ENCODE measurements at places on chromosomes 1 and 21.
A peak's percentile ranks its signal among the peaks of the same experiment; 100 is the strongest.

DNA sequence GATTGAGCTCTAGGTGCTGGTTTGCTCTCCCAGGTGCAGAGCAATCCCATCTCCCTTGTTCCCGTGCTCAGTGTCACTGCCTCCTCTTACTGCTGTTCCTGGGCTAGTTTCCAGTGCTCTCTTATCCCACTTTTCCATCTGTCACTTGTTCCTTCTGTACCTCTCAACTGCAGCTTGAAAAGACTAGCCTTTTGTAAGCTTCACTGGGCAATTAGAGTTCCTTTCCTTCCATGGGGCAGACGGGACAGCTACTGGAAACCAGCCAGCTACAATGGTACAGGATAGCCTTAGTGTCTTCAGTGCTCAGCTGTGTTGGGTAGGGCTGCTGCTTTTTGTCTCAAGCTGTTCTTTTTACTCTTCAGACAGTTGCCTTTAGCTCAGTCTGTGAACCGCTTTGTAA is 31.6 kb downstream of the AGT start:
- no peak for DNase-seq

- DNase-seq = no peak
Observed at GRCh38 chr1:52182874-52183400, 41.0 kb downstream of the ZFYVE9 start.

DNA sequence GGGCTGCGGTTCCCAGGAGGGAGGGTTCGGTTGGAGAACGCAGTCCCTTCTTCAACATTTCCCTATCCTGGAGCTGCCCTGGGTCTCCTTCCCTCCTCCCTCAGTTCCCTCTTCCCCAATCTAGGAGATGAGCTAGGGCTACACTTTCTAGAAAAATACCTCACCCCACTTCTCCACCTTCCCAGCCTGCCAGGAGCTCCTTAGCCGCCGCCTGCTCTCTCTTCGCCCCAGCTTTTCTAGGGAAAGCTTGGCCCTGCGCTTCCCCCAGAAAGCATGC is 488 bp upstream of the ADAMTS1 start:
- DNase-seq = no peak

DNA sequence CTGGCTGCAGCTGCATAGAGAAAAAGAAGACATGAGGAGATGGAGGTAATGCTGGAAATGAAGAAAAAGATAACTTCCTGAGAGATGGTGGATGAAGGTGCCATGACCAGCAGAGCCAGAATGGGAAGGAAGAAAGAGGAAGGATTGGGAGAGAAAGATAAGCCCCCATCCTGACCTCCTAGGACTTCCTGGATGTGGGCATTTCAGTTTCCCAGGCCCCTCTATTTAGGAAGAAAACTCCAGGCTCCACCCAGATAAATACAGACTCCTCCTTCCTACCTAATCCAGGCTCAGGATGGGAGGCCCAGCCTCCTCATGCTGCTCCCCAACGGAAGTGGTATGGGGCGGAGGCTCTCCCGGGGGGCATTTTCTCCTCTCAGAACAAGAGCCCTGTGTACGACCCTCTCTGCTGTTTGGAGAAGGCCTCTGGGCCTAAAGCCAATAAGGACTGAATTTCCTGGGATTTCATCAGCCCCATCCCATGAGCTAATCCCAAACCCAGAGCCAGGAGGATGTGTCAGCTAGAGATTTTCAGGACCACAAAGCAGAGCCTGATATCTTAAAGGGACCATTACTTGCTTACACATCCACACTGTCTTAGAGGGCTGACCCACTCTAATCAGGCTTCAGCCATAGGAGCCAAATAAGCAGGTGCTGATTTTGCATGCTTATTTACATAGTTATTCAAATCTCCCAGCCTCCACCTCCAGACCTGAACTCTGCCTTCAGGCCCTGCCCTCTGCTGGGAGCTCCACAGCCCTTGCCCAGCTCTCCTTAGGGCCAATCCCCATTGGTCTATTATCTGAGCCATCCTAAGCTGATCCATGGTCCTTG is 5.1 kb upstream of the ARHGEF2 start:
- DNase-seq = no peak

GRCh38 chr1:206111271-206111927 is 5.8 kb downstream of the AVPR1B start:
- DNase-seq = no peak

GRCh38 chr1:179583771-179584320 is 7.8 kb upstream of the TDRD5 start:
- DNase-seq = no peak

- no peak for DNase-seq
Observed at GRCh38 chr21:33856893-33857527, 58.6 kb downstream of the ATP5PO start.

DNA sequence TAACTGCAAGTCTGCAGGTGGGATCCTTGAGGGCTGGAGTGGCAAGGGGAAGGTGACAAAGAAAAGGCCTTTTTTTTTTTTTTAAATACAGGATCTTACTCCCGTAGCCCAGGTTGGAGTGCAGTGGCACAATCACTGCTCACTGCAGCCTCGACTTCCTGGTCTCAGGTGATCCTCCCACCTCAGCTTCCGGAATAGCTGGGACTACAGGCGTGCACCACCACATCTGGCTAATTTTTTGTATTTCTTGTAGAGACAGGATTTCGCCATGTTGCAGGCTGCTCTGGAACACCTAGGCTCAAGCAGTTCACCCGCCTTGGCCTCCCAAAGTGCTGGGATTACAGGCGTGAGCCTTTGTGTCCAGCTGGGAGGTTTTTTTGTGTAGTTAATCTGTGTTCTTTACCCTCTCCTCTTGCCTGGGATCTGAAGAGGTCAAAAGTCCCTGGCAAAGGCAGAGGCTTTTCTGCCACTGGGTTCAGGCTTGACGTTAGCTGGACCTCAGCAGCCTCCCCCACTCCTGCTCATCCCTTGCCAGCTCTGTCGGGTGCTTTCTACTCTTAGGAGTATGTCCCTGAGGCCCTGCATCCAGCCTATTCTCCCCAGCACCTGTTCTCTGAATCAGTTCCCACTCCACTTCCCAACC is 5.2 kb downstream of the IL6R start:
- DNase-seq = no peak

DNA sequence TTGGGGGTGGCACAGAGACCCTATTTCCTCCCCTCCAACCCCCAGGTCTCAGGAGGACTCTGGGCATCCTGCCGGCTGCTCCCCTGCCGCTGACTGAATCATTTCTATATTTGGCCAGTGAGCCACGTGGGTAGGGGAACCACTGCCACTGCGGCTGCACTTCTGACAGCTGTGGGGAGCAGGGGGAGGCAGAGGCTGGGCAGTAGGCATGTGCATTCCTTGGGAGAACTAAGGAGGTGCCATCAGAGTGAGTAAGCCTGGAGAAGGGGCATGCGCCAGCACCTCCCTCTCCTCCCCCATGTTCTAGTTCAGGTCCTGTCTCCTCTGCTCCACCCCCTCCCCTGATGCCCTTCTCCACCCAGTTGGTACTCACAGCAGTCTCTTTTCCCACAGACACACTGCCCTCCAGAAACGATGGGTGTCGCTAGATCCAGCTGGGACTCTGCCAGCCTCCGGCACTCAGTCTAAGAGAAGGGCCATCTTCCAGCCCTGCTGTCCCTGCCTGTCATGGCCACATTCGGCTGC is 12.0 kb downstream of the PPFIA4 start:
- no peak for DNase-seq

DNA sequence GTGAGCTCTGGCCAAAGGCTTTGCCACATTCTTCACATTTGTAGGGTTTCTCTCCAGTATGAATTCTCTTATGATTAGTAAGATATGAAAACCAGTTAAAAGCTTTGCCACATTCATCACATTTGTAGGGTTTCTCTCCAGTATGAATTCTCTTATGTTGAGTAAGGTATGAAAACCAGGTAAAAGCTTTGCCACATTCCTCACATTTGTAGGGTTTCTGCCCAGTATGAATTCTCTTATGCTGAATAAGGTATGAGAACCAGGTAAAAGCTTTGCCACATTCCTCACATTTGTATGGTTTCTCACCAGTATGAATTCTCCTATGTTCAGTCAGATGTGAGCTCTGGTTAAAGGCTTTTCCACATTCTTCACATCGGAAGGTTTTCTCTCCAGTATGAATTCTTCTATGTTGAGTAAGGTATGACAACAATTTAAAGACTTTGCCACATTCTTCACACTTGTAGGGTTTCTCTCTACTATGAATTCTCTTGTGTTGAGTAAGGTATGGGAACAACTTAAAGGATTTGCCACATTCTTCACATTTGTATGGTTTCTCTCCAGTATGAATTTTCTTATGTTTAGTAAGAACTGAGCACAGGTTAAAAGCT is 20.7 kb downstream of the ZNF695 start:
- no peak for DNase-seq

- DNase-seq = no peak
Observed at GRCh38 chr1:17636612-17637011, 97.1 kb downstream of the ARHGEF10L start.

- no peak for DNase-seq
Observed at GRCh38 chr21:16070207-16070651, 340.4 kb downstream of the USP25 start.

DNA sequence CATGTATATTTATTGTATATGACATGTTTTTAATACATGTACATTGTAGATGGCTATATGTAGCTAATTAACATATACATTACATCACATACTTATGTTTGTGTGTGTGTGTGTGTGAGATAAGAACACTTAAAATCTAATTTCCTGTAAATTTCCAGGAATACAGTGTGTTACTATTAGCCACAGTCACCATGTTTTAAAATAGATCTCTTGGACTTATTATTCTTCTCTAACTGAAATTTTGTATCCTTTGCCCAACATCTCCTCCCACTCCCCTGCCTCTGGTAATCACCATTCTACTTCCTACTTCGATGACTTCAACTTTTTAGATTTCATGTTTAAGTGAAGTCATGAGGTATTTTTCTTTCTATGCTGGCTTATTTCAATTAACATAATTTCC is 64.8 kb downstream of the FCRL5 start:
- peak; percentile 14 for DNase-seq

GRCh38 chr1:91790392-91790791 is 95.6 kb downstream of the TGFBR3 start:
- DNase-seq = no peak

DNA sequence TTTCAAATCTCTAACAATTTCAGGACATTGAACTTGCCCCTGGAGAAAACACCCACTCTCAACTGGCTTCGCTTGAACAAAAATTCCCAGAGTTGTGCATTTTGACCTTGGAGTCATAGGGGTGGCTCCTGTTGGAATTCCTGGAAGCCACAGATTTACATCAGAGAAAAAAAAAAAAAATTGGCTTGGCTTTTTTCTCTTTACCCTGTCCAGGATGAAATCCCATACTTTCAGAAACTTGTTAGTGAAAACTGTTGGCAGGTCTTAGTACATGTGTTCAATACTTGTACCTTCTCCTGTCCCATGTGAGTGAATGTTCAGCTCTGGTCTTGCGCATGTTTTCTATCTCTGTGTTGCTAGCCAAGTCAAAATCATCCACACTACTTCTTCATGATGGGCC is 228.8 kb downstream of the TGFB2 start:
- DNase-seq = no peak

DNA sequence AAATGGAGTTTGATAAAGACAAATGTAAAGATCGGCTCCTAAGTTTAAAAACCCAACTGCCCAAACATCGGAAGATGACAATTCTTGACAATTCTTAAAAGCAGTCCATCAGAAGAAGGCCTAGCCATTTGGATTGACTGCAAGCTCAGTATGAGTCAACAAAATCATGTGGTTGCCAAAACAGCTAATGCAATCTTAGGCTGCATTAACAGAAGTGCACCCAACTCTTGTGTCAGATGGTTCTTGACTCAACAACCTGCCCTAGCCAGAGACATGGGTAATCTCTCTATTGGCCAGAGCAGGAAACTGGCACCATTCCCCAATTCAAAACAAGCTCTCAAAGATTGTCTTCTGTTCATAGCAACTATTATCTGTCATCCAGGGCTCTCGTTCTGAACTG is 9.9 kb upstream of the NCF2 start:
- no peak for DNase-seq

GRCh38 chr1:159421821-159422220 is 10.2 kb upstream of the OR10J4 start:
- DNase-seq = no peak

DNA sequence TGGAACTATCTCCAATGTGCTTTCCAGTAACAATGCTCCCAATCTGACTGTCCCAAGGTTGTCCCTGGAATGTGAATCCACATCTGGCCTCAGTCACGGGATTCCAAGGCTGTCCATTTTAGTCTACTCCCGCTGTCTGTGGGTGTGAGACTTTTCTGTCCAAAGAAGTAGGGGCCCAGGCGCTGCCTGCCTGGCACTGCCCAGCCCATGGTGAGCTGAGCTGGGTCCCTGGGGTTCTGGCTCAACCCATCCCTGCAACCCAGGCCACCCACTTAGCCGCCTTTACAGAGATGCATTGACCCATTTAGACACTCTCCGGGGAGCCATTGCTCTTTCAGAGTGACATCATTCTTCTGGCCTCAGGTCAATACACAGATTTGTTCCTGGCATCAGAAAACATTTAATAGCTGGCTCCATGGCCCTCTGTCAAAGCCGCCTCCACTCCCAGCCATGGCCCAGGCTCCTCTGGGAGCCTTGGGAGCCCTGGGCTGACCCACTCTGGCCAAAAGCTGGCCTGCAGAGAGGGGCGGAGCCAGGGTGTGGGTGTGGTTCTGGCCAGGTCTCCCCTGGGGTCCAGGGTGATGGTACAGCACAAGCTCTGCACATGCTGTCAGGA is 47.2 kb upstream of the PAX7 start:
- DNase-seq = no peak

GRCh38 chr1:182939413-182939812 is 13.6 kb downstream of the SHCBP1L start:
- DNase-seq = no peak

All from common myeloid progenitor, CD34-positive (primary cell).